ENCODE measurements at places on chromosomes 5 and 9.

GRCh38 chr9:37943345-37944265 is 39.7 kb upstream of the SLC25A51 start:
- DNase-seq: no peak

DNA sequence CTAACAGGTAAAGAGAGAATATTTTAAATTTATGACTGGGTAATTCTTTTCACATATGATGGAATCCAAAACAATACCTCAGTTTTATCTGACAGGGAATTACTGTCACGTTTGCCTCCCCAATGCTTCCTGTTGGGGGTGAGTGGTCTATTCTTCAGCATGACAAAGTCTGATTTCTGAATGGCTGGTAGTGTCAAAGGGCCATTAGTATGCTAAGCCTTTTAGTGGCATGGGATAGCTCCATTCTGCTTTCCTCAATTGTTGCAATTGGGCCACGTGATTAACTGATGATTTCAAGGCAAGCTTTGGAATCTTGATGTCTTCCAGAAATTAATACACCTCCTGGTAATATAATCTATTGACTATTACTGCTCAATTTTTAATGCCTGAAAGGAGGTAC is 14.7 kb upstream of the NDUFS4 start:
- no peak for DNase-seq

GRCh38 chr5:124963236-124963919 is 216.9 kb upstream of the ZNF608 start:
- DNase-seq: no peak

DNA sequence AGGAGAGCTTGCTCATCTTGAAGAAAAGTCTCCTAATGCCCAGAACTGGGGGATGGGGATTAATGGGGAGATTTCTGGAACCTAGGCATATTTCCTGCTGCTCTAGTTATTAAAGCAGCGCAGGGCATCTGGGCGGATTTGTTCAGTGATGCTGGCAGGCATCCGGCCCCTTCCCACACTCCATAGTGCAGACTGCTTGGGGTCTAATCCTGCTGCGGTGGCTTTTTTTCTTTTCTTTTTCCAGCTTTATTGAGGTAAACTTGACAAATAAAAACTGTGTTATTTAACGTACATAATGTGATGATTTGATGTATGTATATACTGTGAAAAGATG is 30.7 kb downstream of the PPARGC1B start:
- DNase-seq: no peak

GRCh38 chr5:59785676-59786333 is 107.7 kb downstream of the PDE4D start:
- no peak for DNase-seq

DNA sequence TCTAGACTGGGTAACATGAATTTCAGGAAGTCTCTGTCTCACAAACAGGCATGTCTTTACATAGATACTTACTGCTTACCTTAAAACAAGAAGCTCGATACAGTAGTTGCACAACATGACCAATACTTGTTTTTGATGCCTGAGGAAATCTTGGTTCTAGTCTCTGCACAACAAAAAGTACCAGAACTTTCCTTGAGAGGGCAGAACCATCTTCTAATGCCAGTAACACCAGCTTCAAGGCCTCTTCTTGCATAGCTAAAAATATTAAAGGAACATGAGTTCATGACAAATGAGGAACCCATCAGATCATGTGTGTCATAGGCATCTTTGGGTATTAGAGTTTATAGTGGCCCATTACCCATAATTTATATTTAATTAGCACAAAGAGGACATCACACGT is 22.0 kb downstream of the RC3H2 start:
- DNase-seq: no peak

GRCh38 chr5:82719368-82719767 is 357.8 kb downstream of the TMEM167A start:
- DNase-seq: no peak

GRCh38 chr9:21096172-21096900 is 18.6 kb upstream of the IFNB1 start:
- no peak for DNase-seq

DNA sequence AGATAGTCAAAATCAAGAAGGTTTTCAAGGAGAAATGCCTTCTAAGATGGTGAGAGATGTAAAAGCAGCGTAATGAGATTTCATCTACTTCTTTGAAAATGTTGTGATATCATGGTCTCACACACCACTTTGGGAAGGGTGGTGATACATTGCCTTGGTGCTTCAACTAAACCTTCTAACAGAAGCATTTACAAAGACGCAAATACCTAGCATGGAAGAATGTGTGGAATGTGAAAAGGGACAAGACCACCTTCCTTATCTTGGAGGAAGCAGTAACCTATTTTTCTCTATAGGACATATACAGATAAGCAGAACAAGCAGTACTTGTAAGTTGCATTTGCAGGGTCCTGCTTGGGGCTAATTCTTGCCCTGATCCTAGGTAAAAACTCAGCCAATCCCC is 38.8 kb downstream of the PCA3 start:
- DNase-seq: no peak

GRCh38 chr5:116343961-116344360 is 230.7 kb downstream of the SEMA6A start:
- no peak for DNase-seq

- no peak for DNase-seq
Observed at GRCh38 chr5:149962601-149963300, 2.2 kb downstream of the SLC26A2 start.

- DNase-seq: no peak
Observed at GRCh38 chr9:7154003-7154619, 396.3 kb downstream of the KDM4C start.

DNA sequence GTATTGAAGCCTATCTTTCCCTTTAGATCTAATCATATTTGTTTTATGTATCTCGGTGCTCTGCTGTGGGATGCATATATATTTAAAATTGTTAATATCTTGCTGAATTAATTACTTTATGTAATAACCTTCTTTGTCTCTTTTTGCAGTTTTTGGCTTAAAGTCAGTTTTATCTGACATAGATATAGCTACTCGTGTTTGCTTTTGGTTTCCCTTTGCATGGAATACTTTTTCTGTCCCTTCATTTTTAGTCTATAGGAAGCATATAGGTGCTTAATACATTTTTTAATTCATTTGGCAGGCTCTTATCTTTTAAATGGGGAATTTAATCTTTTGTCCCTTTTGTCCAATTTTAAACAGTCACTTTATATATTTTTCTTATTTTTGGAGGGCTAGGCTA is 360.6 kb upstream of the PRR16 start:
- DNase-seq: no peak

GRCh38 chr5:32362527-32362926 is 49.8 kb upstream of the MTMR12 start:
- DNase-seq: no peak

DNA sequence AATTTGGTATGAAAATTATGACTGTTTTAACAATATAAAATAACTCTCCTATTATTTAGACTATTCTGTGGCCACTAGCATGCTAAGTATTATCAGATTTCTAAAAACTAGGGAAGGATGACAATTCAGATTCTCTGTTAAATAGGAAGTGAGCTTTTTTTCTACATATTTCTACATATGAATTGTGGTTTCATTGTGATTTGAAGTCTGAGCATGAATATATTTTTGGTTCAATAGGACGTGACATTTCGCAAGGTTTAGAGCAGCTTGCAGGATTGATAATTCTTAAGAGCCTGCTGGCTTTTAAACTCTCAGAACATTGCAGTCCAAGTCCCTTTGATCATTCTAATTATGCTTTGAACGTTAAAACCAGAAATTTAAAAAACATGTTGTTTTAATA is 82.9 kb downstream of the ADGRV1 start:
- no peak for DNase-seq

DNA sequence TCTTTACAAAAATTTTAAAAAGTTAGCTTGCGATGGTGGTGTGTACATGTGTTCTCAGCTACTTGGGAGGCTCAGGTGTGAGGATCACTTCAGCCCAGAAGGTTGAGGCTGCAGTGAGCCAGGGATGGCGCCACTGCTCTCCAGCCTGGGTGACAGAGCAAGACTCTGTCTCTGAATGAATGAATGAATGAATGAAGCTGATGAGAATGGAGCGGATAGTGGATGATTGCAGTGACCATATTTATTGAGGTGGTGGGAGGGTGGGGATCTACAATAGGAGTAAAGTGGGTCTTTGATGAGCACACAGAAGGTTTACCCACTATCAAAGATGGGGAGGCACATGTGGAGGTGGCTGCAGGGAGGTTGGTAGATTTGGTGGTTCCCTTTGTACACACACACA is 120.2 kb downstream of the AOPEP start:
- no peak for DNase-seq

DNA sequence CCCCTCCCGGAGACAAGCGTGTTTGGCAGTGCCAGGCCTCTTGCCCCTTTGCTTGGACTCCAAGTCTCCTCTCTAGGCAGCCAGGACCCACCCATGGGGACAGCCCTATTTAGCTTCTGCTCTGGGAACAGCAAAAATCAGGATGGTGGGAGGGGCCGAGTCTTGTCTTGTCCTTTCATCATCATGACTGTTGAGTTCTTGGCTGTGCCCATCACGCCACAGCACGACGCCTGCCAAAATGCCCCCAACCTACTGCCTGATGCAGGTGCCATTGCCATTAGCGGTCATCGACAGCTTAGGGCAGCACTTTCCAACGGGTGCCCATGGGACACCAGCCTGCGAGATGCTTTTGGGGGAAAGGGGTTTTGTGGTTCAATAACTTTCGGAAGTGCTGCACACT is 18.9 kb downstream of the PLPP7 start:
- no peak for DNase-seq

DNA sequence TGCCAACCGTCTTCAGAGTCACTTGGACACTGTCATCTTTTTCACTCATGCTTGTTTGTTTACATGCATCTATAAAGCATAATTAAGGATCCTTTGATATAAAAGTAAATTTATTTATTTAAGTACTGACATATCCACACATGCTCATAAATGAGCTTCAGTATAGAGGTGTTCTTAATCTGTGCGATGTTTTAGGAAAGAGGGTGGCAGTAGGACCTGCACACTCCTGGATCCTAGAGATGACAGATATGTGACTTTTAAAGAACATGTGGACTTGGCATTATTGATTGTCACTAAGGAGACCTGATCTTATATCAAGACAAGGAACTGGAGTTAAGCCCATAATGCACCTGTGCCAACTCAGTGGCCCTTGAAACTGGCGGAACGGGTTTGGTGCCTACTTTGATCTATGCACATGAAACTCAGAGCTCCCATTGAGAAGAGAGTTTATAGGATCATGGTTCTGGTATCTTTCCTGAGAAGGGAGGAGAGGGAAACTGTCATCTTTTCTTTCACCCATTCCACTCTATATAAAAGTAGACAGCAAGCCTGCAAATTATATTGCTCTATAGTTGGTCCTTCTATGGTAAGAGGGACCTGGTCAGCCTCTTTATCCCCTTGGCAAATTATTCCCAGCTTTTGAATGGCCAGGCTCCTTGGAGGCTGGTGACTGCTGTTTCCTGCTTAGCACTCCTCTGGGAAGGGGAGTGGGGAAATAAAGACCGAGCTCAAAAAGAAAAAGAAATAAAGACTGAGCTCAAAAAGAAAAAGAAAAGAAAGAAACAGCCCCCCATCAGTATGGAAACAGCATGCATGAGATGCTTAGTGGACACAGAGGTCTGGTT is 57.8 kb upstream of the LIFR start:
- no peak for DNase-seq

GRCh38 chr5:136018814-136019783 is 9.7 kb upstream of the TGFBI start:
- no peak for DNase-seq

GRCh38 chr5:119397518-119398380 is 41.9 kb downstream of the TNFAIP8 start:
- no peak for DNase-seq

- DNase-seq: no peak
Observed at GRCh38 chr9:33908749-33909148, 91.8 kb downstream of the UBE2R2 start.

GRCh38 chr5:160466889-160467554 is 45.4 kb downstream of the PTTG1 start:
- DNase-seq: no peak

DNA sequence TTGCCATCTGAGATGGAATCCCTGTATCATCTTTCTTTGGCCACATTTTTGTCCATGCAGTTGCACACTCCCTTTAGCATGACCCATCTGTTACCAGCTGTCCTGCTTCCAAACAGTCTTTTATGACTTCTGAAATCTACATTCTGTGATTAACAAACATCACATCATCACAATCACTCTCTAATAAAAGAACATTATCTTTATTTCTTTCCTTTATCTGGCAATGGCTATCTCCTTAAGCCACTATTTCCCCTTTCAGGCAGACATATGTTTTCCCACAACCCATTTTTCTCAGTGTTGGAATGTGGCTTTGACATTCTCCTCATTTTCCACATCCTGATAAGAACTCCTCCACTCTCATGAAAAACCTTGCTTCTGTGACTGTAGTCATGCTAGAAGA is 141.0 kb downstream of the ST8SIA4 start:
- DNase-seq: no peak

DNA sequence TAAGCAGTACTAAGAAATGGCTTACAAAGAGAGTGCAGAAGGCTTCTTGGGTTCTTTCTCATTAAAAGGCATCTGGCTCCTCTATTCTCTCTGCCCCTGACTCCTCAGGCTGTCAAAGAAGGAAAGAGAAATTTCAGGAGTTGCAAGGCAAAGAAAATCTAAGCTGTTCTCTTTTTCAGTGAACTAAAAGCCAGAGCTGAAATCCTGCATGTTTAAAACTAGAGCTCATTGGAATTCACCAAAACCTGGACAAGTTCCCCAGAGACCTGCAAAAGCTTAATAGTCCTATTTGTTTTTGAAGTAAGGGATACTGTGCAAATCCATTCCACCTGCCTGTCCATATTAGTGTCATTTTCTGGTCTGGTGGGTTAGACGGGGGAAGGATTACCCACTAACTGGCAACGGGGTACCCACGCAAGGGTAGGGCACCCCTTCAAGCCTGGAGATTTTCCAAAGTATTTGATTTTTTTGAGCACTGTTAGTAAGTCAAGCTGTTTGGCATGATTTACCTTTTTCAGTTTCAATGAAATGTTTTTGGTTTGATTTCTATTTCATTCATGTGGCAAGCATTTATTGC is 179.3 kb downstream of the FSTL4 start:
- no peak for DNase-seq

- DNase-seq: peak; percentile 9
Observed at GRCh38 chr9:15135164-15135792, 171.7 kb downstream of the TTC39B start.

GRCh38 chr9:93298498-93299417 is 114.8 kb downstream of the WNK2 start:
- no peak for DNase-seq

DNA sequence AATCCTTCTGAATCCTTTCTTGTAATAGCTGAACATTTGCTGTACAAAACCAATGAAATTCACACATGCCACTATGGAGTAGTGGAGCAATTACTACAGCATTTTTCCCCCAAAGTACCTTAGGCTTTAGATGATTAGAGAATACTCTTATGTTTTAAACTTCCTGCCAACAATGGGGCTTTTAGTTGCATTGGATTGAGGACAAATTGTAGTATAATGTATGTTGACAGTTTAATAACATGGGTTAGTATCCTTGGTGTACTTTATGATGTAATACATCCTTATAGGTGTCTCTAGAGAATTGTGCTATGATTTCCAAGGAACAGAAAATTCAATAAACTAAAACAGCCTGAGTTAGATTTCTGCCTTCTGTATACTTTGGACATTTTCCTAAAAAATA is 422.7 kb upstream of the GRAMD2B start:
- DNase-seq: no peak

GRCh38 chr5:42037379-42037932 is 112.4 kb downstream of the FBXO4 start:
- no peak for DNase-seq

GRCh38 chr5:39076757-39077728 is 2.8 kb upstream of the RICTOR start:
- DNase-seq: no peak

- DNase-seq: no peak
Observed at GRCh38 chr9:631596-631995, 209.9 kb upstream of the DMRT1 start.

- no peak for DNase-seq
Observed at GRCh38 chr9:70964861-70965260, 156.6 kb downstream of the TRPM3 start.

Measured in activated T-cell treated with anti-CD3 and anti-CD28 coated beads for 48 hours (primary cell).